ENCODE measurements at places on chromosomes 1 and 21.

- no peak for DNase-seq
These were observed 1.7 kb downstream of the SEMA6C start for GRCh38 chr1:151144474-151145303.

DNA sequence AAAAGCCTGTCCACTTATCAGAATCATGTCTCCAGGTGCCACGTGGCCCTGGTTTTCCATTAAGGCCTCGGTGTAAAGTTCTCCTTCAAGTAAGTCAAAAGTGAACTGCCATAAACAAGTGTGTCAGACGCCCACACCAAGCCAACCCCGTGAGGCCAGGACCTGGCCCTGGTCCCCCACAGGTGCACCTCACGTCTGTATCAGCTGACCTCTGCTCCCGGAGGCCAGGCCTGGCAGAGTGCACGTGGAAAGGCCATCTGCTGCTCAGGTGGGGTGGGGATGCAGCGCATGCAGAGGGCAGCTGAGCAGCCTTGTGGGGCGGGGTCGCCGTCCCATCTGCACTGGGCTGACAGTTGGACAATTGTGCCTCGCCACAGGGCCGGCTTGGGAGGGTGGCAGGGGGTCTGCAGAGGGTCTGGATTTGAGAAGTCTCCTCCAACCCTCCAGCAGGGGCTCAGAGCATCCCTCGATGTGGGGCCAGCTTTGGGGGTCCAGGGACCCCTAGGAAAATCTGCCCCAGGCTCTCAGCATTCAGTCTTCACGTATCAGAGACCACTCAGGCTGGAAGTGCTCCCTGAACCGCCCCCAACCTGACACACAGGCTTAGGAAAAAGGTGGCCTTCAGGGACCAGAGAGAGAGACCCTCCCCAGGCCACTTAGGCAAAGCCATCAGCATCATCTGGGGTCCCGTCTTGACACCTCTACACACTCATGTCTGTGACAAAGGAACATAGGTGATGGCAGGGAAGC is 3.0 kb downstream of the SLC19A1 start:
- DNase-seq, result peak; percentile 12

- DNase-seq, result no peak
These were observed 56.1 kb downstream of the NTPCR start for GRCh38 chr1:233006541-233006973.

GRCh38 chr1:216805233-216805632 is 82.0 kb upstream of the ESRRG start:
- DNase-seq, result no peak

GRCh38 chr1:208141610-208142192 is 102.5 kb downstream of the PLXNA2 start:
- no peak for DNase-seq

DNA sequence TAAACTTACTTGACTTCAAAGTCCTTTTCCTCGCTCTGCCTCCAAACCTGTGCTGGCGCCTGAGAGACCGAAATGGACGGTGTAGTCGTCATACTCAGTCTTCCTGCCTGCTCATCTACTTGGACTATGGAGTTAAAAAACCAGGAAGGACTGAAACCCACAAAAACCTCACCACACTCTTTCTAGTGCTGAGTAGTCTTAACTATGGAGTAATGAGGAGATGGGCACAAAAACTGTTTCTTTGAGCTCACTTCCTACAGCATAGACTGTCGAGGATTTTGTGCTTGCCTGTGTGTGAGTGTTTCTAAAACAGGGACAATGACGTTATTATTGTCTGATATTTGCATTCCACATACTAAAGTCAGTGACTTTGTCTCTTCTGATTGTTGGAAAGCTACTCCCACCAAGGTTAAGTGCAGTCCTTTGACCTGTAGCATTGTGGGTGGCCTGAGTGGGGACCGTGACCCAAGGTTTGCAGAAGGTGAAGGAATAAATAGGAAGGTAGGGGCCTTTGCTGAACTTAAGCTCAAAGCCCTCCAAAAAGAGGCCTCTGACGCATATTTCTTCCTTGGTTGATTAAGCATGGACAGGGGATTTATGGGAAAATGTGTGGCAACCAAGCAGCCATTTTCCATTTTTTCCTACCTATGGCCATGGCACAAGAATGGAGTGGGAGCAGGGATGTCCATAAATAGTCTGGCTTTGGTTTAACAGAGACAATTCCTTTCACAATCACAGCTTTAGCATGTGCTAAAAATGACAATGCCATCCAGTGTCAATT is 109.6 kb downstream of the ZBTB18 start:
- DNase-seq, result no peak

GRCh38 chr1:99550198-99550597 is 95.7 kb upstream of the PALMD start:
- no peak for DNase-seq

DNA sequence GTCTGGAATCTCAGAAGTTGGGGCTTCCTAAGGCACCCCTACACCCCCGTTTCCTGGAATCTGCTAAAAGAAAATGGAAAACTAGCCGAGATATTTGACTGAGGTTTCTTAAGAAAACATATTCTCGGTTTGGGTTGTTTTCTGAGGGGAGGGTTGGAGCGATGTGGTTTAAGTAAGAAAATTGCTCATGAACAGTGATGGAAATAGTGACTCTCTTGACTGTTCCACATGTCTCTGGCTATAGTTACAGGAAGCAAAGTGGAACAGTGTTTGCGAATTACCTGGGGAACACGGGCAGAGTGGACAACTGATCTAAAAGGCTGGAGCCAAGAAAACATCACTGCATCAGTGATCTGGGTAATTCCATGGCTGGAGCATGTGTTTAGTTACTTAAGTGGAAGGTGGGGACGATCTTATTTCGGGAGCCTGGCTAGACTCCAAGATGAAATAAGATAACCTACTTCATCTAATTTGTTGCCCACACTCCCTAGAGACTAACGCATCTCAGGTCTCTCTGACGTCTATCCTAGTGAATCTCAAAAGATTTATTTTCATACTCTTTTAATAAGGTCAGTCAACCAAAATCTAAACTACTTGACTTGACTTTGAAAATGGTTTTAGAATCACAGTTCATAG is 92.4 kb downstream of the KCNJ15 start:
- DNase-seq, result no peak

GRCh38 chr1:235932090-235932510 is 65.4 kb upstream of the LYST start:
- DNase-seq, result no peak

GRCh38 chr1:41802532-41803501 is 115.9 kb downstream of the HIVEP3 start:
- DNase-seq, result peak; percentile 31

DNA sequence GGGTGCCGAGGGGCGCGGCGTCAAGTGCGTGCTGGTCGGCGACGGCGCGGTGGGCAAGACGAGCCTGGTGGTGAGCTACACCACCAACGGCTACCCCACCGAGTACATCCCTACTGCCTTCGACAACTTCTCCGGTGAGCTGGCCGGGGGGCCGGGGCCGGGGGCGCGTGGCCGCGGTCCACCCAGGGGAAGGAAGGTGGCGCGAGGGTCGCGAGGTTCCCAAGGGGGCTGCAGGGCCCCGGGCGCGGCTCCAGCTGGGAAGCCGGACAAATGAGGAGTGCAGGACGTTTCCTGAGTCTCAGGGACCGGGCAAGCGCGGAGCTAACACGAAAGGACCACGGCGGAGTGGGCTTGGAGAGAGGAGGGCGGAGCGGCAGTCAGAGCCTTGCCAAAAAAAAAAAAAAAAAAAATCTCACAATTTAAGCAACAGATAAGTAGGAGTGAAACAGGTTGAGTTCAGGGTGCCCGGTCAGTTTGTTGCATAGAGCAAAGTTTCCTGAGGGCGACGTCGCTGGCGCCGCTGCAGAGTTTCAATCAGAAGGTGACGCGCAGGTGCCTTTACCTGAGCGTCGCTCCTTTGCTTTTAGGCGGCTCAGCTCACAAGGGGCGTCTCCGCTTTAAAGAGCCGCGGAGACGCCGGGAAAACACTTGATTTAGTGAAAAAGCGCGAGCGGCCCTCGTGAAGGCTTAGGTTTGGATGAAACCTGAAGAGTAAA is 750 bp downstream of the RHOU start:
- DNase-seq, result peak; percentile 47

DNA sequence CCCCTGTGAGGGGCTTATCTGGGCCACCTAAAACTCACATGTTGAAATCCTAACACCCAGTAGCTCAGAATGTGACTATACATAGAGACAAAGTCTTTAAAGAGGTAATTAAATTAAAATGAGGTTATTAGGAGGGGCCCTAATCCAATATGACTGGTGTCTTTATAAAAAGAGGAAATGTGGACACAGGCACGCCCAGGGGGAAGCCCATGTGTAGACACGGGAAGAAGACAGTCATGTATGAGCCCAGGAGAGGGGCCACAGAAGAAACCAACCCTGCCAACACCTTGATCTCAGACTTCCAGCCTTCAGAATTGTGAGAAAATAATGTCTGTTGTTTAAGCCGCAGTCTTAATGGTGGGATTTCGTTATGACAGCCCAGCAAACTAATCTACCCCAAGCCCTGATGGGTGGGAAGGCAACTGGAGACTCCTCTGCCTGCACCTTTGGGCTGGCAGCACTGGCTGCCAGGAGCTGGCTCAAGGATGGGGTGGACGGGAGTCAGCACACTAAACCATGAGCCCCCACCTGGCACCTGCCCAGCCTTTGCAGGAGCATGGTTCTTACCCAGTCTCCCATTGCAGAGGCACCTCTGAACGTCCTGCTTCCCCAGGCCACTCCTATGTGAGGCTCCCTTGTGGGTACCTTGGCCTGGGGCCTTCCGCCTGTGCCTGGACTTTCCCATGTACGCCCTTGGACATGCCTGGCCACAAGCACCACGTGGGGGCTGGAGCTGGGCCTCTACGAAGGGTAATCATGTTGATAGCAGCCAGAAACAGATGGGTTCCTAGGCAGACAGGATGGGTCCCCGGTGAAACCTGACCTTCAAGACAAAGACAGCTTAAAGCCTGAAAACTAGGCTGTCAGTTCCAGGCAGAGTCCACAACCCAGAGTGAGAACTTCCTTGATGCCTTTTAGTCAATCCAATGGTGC is 57.1 kb upstream of the DMRTB1 start:
- no peak for DNase-seq

- no peak for DNase-seq
These were observed 140.9 kb downstream of the MIS18A start for GRCh38 chr21:32137931-32138330.

GRCh38 chr1:105724286-105724685 is 1332.2 kb upstream of the PRMT6 start:
- no peak for DNase-seq

- no peak for DNase-seq
These were observed 31.4 kb upstream of the DIRAS3 start for GRCh38 chr1:68081775-68082283.

- DNase-seq, result no peak
These were observed 6.3 kb upstream of the ZSCAN20 start for GRCh38 chr1:33466159-33466558.

- DNase-seq, result no peak
These were observed 436.4 kb downstream of the PLA2G4A start for GRCh38 chr1:187264995-187265602.

- no peak for DNase-seq
These were observed 85.2 kb upstream of the TRABD2B start for GRCh38 chr1:48082271-48082962.

GRCh38 chr1:166457700-166458099 is 290.9 kb upstream of the FAM78B start:
- DNase-seq, result no peak

DNA sequence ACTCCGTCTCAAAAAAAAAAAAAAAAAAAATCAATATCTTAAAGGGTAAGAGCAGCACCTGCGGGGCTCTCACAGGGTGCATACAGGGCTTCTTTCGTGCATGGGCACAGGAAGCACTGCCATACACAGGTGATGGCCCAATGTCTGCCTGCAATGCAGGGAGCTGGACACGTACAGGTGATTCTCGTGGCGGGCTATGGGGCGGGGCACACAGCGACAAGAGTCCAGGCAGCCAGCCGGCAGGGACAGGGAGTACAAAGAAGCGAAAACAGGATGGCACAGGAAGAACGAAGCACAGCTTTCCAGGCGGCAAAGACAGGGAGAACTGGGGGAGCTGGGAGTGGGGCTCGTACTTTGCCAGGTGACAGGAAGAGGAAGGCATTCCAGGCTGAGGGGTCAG is 1.6 kb downstream of the KIF17 start:
- no peak for DNase-seq

GRCh38 chr1:29272147-29272907 is 36.0 kb downstream of the PTPRU start:
- DNase-seq, result no peak

- DNase-seq, result no peak
These were observed 497.2 kb upstream of the DEPDC1 start for GRCh38 chr1:68994096-68994495.

- DNase-seq, result no peak
These were observed 85.1 kb downstream of the NIBAN1 start for GRCh38 chr1:184889166-184889565.

DNA sequence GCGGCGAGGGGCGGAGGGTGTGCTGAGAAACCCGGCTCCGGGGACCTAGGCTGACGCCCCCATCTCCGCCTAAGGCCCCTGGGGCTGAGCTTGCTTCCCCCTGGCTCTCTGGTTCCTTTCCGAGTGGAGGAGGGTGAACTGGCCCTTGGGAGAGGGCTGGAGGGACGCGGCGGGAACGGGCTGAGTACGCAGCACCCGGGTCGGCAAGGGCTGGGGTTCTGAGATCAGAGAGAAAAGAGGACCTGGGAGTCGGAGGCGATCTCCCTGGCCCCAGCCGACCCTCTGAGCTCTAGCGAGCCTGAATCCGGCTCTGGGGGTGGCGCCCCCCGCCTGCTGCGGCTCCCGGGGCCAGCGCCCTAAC is 270.8 kb downstream of the FOXD2 start:
- no peak for DNase-seq

DNA sequence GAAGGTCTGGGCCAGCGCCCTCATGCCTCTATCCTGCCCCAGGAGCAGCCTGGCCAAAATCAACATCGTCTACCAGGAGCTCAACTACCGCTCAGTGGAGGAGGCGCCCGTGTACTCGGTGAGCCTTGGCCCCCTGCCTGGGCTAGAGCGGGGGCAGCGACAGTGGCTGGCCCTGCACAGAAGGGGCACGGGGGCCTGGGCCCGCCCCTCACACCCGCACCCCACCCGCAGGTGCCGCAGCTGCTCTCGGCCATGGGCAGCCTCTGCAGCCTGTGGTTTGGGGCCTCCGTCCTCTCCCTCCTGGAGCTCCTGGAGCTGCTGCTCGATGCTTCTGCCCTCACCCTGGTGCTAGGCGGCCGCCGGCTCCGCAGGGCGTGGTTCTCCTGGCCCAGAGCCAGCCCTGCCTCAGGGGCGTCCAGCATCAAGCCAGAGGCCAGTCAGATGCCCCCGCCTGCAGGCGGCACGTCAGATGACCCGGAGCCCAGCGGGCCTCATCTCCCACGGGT is 10.8 kb downstream of the SCNN1D start:
- no peak for DNase-seq

DNA sequence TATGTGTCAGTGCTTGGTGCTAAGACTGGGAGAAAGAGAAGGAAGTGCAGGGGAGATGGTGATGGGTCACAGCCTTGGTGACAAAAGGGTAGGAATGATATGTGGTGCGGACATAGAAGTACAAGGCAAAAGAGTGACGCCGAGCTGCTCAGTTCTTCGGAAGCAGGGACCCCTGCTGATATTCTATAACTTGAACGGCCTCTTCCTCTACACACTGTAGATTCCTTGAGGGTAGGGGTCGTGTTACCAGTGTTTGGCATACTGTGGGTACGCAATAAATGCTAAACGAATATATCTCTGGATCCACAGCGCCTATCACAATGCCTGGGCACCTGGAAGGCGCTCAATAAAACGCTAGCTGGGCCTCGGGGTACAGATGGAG is 488 bp downstream of the DBT start:
- no peak for DNase-seq

GRCh38 chr1:109193653-109194590 is 19.8 kb upstream of the SARS1 start:
- DNase-seq, result peak; percentile 65
